ENCODE measurements at places on chromosomes 13 and 19. TPM values are rescaled to one million over a fixed set of nuclear protein-coding genes. Genes with fewer than 3 reads are reported as not detected.
A peak's percentile ranks its signal among the peaks of the same experiment; 100 is the strongest.

DNA sequence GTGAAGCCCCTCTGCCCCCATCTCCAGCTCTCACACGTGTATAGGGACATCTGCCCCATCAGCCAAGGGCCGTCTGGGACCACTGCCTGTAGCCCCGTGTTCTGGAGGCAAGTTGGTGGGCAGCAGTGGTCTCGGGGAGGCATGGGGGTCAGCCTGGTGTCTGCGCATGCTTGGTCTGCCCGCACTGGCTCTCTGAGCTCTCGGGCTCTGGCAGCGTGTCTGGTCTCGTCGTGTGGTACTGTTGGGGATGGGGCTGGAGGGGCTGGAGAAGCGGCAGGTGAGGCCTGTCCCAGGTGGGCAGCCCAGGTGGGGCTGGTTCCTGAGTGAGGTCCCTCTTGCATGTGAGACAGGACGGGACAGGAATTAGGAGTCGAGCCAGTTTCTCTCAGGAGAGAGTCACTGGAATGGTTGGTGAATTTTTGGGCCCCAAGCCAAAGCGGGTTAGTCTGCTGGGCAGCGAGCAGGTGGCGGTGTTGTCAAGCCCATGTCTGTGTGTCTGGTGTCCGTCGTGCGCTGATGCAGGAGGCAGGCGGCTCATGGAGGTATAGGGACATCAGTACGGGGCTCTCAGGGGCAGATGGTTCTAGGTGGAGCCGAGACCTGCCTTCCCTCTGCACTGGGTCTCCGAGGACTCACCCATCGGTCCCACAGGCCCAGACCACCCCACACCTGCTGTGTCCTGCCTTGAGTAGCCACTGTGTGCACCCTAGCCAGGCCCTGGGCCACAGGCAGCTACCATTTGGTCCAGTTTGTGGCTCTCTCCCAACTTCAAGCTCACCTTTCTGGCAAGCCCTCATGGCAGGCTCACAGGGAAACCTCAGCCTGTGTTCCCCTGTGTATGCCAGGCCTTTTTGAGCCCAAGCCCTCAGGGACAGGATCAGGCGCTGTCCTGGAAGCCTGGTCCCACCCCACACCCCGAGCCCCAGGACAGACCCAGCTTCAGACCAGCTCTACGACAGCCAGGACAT lies 18.2 kb downstream of the COMP start:
- no peak for DNase-seq

Gene LCP1
- 25.7 TPM for total RNA-seq

- no peak for DNase-seq
Observed at GRCh38 chr19:16026131-16026530, 50.2 kb upstream of the TPM4 start.

DNA sequence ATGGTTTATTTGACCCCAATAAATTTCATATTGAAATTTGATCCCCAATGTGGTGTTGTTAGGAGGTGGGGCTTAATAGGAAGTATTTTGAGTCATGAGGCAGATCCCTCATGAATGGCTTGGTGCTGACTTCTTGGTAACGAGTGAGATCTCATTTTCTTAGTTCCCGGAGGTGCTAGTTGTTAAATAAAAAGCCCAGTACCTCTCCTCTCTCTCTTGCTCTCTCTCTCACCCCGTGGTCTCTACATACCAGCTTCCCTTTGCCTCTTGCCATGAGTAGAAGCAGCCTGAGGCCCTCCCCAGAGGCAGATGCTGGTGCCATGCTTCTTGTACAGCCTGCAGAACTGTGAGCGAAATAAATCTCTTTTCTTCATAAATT lies 39.4 kb upstream of the KATNAL1 start:
- DNase-seq: no peak

Gene KIR2DL1
- total RNA-seq: not detected

DNA sequence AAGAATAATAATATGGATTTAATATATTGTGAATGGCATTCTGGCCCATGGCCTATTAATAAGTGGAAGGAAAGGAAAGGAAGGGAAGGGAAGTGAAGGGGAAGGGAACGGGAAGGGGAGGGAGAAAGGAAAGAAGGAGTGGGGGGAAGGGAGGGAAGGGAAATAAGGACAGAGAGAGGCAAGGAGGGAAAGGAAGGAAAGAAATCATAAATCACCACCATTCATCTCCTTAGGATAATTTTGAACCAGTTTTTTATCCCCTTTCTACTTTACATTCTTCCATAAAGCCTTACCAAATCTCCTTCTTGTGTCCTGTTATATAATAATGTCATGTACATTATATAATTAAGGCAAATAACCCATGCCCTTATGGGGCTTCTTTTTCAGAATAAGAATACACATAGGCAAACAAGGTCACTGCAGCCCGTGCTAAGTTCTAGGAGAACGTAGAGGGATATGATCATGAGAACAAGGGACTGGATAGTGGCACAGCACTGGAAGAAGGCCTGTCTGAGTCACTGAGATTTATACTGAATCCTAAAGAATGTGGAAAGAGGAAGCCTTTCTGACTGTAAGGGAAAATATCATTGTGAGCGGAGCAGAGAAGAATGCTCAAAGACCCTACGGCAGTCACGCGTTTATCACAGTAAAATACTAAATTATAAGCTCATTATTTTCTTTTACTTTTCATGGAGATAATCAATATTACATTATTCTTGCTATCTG lies 444.5 kb upstream of the GPC6 start:
- no peak for DNase-seq

DNA sequence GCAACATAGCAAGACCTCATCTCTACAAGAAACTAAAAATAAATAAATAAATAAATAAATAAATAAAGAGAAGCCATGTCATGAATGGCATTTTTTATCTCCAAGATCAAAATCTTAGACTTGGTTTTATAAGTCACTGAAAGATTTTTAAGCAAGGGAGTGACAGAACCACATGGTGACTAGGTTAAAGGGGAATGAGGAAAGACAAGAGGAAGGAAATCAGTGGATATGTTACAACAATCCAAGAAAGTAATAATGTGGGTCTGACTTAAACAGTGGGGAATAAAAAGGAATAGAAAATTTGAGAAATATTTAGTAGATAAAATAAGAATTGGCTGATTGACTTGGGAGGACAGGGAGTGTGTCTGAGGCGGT lies 18.8 kb upstream of the MED4 start:
- DNase-seq: no peak

DNA sequence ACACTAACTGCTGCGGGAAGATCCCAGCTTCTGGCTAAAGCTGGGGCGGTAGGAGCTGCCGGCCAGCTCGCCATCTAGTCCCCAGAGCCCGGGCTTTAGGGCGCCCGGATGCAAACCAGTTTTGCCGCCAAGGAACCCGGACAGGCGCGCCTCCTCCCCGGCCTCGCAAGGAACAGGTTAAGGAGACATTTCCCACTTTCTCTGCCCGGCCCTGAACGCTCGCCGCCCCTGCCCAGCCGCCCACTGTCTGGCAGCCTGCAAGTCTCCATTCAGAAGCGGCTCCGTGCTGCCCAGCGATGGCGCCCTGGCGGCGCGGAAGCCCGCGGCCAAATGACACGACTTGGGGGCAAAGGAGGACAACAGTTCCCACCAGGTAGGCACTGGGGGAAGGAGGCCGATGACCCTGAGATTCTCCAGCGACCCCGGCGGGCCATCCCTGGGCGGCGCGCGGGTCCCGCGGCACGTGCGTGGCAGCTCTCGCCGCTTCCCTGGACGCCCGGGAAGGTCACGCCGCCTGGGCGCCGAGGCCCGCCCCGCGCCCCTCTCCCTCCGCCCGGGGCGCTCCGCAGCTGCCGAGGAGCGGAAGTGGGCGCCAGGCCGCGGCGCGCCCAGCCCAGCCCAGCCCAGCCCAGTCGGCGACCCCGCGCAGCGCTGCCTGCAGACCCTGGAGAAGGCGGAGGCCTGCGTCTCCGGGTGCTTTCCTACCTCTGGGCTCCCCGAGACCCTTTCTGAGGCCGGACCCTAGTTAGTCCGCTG lies 42.2 kb upstream of the HNRNPA1L2 start:
- DNase-seq: no peak

DNA sequence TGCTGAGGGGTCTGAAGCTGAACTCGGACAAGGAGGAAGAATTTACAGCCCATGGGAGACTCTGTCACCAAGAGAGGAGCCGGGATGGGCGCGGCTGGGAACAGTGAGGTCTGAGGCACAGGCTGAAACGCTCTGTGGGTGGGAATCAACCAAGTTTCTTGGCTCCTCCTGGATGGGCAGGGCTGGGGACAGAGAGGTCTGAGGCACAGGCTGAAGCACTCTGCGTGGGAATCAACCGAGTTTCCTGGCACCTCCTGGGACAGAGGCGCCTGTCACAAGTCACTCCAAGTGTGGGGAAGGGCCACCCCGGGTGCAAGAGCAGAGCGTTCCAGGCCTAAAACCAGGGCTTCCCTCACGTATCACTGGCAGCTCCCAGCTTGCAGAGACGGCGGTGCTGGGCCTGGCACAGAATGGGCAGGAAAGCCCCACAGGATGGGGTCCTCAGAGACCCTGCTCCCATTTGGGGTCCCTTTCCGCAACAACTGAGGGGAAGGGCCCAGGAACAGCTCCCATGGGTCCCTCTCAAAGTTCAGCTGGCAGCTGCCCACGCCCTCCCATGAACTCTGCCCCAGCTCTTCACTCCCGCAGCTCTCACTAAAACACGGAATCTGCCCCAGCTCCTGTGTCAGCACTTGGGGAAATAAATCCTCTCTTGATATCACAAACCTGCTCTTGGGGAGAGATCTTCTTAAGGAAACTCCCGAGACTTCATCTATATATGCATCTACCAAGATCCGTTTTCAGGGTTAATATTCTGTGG lies 18.5 kb downstream of the AP3D1 start:
- peak; percentile 80 for DNase-seq

Gene PRODH2
- 67.3 TPM for total RNA-seq

GRCh38 chr13:72970301-72970880 lies 88.4 kb upstream of the KLF5 start:
- DNase-seq: no peak

- DNase-seq: no peak
Observed at GRCh38 chr13:101985321-101985720, 416.5 kb downstream of the FGF14 start.

- no peak for DNase-seq
Observed at GRCh38 chr13:33352041-33352440, 66.5 kb upstream of the STARD13 start.

GRCh38 chr13:40682449-40683240 lies 16.2 kb upstream of the FOXO1 start:
- DNase-seq: no peak

- DNase-seq: no peak
Observed at GRCh38 chr13:108270442-108270841, 924 bp downstream of the TNFSF13B start.

Gene PPP6R1
- total RNA-seq: 33.1 TPM

- DNase-seq: no peak
Observed at GRCh38 chr13:21800837-21801616, 130.2 kb downstream of the FGF9 start.

Gene SRRM5
- total RNA-seq: not detected

DNA sequence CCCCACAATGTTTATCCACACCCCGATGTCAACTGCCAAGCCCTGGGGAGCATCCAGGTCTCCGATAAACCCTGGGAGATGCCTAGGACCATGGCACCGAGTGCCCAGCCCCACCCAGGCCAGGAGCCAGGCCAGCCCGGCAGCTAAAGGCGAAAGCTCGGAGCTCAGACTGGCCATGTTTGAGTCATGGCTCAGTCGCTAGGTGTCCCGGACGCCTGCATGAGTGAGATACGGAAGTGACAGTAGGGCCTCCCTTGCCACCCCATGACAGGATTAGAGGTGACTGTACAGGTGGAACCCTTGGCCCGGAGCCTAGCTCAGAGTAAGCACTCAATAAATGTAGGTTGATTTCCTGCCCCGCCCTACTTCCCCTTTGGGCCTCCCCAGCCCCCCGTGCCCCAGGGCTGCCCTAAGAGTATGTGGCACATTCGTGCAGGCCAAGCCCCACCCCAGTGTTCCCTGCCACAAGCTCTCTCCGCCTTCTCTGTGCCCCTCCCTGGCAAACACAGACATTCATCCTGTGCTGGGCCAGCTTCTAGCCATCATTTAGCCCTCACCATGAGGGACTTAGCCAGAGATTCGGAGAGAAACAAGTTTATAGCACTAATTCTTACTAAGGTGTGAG lies 5.8 kb upstream of the TPM4 start:
- DNase-seq: peak; percentile 64

DNA sequence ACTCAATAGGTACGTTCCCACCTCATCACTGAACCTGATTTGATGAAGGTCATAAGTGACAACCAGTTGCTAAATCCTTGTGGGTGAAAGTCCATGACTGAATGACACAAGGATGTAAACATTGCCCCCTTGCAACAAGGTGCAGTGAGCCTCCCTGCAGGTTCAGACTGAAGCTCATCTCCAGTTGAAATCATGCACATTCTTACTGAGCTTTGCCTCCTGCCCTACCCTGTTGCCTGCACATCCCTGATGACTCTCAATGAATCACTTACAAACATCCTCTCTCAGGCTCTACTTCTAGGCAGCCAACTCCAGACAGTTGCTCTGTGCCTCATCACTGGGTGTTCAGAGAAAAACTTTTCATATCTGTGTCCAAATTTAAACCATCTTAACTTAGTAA lies 42.5 kb upstream of the ARGLU1 start:
- no peak for DNase-seq

- no peak for DNase-seq
Observed at GRCh38 chr13:24038841-24039330, 121.6 kb upstream of the SPATA13 start.

Gene CNFN
- not detected for total RNA-seq
